ENCODE measurements at places on chromosomes 12 and 14. TPM values are rescaled to one million over a fixed set of nuclear protein-coding genes. Genes with fewer than 3 reads are reported as not detected.

Gene IAPP
- total RNA-seq, result under 0.01 TPM

Gene KRT2
- total RNA-seq, result not detected

Gene GNB3
- total RNA-seq, result 0.74 TPM

Gene FOXJ2
- 10.3 TPM for total RNA-seq

Gene CHMP4A
- total RNA-seq, result 35.4 TPM

Gene STAB2
- not detected for total RNA-seq

Gene SNAPC1
- 3.4 TPM for total RNA-seq

Gene RGS6
- total RNA-seq, result 7.6 TPM

Gene FAM222A
- total RNA-seq, result 3.2 TPM

Gene KRT3
- not detected for total RNA-seq

Gene PSMA6
- total RNA-seq, result 136 TPM

Gene TMEM30B
- total RNA-seq, result 0.49 TPM

Gene GLT8D2
- total RNA-seq, result 9.6 TPM

Gene SERPINA9
- not detected for total RNA-seq

Gene CHST11
- total RNA-seq, result 21.1 TPM

Gene GPD1
- total RNA-seq, result 15.2 TPM

Gene MIP
- not detected for total RNA-seq

Gene WASHC4
- total RNA-seq, result 70.3 TPM

Gene FGF6
- total RNA-seq, result not detected

Gene PLEKHG3
- 7.1 TPM for total RNA-seq

Gene IL26
- total RNA-seq, result not detected

Gene PLCZ1
- 0.25 TPM for total RNA-seq

Gene CD69
- total RNA-seq, result 0.25 TPM

Gene MIPOL1
- 17.0 TPM for total RNA-seq

Gene FLRT2
- total RNA-seq, result 56.8 TPM

Gene OR4E2
- not detected for total RNA-seq

Measured in temporal lobe (tissue), 4 donors.